B cell (primary cell): ENCODE measurements at places on chromosomes 7 and 10. TPM values are rescaled to one million over a fixed set of nuclear protein-coding genes. Genes with fewer than 3 reads are reported as not detected.

FXYD4 gene
- not detected in 2 replicates for total RNA-seq

VAX1 gene
- not detected in 2 replicates for total RNA-seq

ZP3 gene
- 0.64 and 2.1 TPM in 2 replicates for total RNA-seq

CYP3A4 gene
- not detected in 2 replicates for total RNA-seq

CALY gene
- not detected in 2 replicates for total RNA-seq

EBLN1 gene
- not detected in 2 replicates for total RNA-seq

CCDC172 gene
- not detected in 2 replicates for total RNA-seq

ASZ1 gene
- total RNA-seq = not detected in 2 replicates

AKR1C4 gene
- not detected in 2 replicates for total RNA-seq

AS3MT gene
- not detected in 2 replicates for total RNA-seq

LRGUK gene
- 0.49 and 0.87 TPM in 2 replicates for total RNA-seq

HMX2 gene
- total RNA-seq = not detected in 2 replicates

NAT16 gene
- total RNA-seq = not detected in 2 replicates

DNA sequence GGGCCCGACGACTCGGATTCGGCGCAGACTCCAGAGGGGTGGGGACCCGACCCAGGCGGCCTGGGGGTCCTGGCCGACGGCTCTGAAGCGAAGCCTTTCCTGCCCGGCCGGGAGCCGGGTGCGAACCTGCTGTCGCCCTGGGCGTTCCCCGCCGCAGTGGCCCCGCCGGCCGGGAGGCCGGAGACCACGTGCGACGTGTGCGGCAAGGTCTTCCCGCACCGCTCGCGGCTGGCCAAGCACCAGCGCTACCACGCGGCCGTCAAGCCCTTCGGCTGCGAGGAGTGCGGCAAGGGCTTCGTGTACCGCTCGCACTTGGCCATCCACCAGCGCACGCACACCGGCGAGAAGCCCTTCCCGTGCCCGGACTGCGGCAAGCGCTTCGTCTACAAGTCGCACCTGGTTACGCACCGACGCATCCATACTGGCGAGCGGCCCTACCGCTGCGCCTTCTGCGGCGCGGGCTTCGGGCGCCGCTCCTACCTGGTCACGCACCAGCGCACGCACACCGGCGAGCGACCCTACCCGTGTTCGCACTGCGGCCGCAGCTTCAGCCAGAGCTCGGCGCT, 15.4 kb downstream of the ZNF316 start:
- no peaks in the 10 kb centered on the region for H3K36me3 ChIP-seq
- no peak overlapping the region for H3K4me3 ChIP-seq
- DNase-seq = no peak
- no peaks in the 10 kb centered on the region for H3K27me3 ChIP-seq
- no peaks in the 10 kb centered on the region for H3K4me1 ChIP-seq

- H3K36me3 ChIP-seq = peaks cover 5% of the 10 kb centered on the region
- peaks cover 65% of the 10 kb centered on the region for H3K4me1 ChIP-seq
- H3K27me3 ChIP-seq = no peaks in the 10 kb centered on the region
- DNase-seq = peak; percentile 45
Observed at GRCh38 chr10:43395571-43396060, 13.4 kb downstream of the HNRNPF start.

DNA sequence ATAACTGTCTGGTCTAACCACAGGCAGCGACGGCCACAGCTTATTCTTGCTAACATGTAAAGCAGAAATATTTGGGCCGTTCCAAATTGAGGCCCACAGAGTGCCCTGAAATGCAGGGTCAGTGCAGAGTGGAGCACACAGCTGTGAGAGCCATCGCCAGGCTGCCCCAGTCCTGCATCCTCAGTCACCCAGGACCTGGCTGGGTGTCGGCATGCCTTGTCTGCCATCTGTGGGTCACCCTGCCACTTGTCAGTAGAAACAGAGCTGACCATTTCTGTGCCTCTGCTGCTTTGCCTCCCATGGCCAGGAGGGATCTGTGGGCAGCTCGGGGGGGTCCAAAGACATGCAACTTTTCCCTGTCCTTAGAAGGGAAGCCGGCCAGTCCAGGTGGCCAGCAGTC, 57.3 kb upstream of the BTBD16 start:
- H3K36me3 ChIP-seq = no peaks in the 10 kb centered on the region
- no peak overlapping the region for H3K27ac ChIP-seq
- no peak for DNase-seq
- no peaks in the 10 kb centered on the region for H3K27me3 ChIP-seq
- no peak overlapping the region for H3K4me3 ChIP-seq
- H3K4me1 ChIP-seq = no peaks in the 10 kb centered on the region

GRCh38 chr7:157669768-157670351, 333.1 kb downstream of the DNAJB6 start:
- H3K4me1 ChIP-seq = peaks cover 3% of the 10 kb centered on the region
- H3K27ac ChIP-seq = no peak overlapping the region
- H3K36me3 ChIP-seq = no peaks in the 10 kb centered on the region
- no peaks in the 10 kb centered on the region for H3K27me3 ChIP-seq
- DNase-seq = no peak

GRCh38 chr7:156368053-156368843, 272.3 kb upstream of the RNF32 start:
- H3K36me3 ChIP-seq = no peaks in the 10 kb centered on the region
- no peaks in the 10 kb centered on the region for H3K4me1 ChIP-seq
- no peak overlapping the region for H3K27ac ChIP-seq
- DNase-seq = no peak
- H3K4me3 ChIP-seq = no peak overlapping the region

DNA sequence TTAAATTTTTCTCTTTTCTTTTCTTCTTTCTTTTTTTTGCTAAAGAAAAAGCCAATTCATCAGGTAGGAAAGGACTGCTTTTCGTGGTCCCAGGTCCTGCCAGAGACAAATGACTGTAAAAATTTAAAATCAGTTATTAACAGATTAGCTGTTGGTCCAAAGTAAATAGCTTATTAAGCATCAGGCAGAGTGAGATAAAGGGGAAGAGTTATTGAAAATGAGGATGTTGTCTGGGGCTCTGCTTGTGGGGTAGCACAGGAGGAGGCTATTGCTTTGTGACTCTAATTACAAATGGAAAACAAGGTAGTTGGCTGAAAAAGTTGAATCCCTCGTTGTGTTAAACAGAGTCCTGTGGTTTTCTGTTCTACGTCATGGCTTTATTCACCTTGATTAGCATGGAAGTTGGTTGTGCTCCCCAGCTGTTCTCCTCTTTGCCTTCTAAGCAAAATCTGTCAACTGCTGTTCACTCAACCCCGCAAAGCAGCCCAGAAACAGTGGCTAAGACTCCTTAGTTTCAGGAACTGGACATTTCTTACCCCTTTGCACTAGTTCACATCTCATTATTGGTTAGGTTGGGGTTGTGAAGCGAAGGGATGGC, 128.9 kb downstream of the SNX10 start:
- H3K4me1 ChIP-seq = no peaks in the 10 kb centered on the region
- no peaks in the 10 kb centered on the region for H3K36me3 ChIP-seq
- no peak overlapping the region for H3K27ac ChIP-seq

GRCh38 chr7:155283565-155284194, 14.0 kb upstream of the INSIG1 start:
- peaks cover 23% of the 10 kb centered on the region for H3K4me1 ChIP-seq
- no peak overlapping the region for H3K27ac ChIP-seq
- H3K27me3 ChIP-seq = no peaks in the 10 kb centered on the region
- DNase-seq = no peak
- no peak overlapping the region for H3K4me3 ChIP-seq

GRCh38 chr10:8829592-8829991, 775.1 kb downstream of the GATA3 start:
- no peaks in the 10 kb centered on the region for H3K27me3 ChIP-seq
- no peak overlapping the region for H3K27ac ChIP-seq
- H3K4me3 ChIP-seq = no peak overlapping the region
- DNase-seq = no peak
- no peaks in the 10 kb centered on the region for H3K4me1 ChIP-seq

DNA sequence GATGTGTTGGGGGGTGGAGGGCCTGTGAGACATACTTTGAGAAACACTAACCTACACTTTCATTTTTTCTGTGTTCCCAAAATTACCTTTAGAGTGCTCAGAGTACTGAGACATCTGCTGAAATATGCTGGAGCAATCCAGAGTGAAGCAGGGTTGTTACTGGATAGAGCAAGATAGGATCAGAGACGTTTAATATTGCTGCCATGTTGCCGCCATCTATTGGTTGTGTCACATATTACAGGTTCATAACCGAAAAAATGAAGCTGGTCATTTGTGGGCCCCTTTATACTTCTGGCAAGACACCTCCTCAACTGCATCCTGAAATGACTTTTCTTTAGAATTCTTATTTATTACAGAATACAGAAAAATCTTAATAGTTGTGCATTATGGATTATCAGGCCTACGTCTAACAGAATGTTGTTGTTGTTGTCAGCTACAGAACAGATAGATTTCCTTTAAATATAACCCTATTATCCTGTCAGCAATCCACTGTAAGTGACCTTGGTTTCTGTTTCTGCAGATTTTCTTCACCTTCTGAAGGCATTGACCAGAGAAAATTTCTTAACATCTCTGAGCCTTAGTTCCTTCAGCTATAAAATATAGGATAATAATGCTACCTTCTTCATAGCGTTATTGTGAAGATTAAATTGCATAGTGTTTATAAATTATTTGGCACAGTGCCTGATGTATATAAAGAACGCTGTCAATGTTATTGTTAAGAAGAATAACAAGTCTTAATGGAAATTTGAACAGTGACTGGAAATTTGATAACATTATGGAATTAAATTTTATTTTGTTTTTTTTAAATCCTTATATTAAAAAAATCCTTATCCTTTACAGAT, 16.2 kb upstream of the DLD start:
- DNase-seq = peak; percentile 59
- no peaks in the 10 kb centered on the region for H3K27me3 ChIP-seq
- H3K27ac ChIP-seq = no peak overlapping the region
- H3K36me3 ChIP-seq = no peaks in the 10 kb centered on the region
- no peak overlapping the region for H3K4me3 ChIP-seq

GRCh38 chr7:159107161-159107892, 37.3 kb downstream of the VIPR2 start:
- no peaks in the 10 kb centered on the region for H3K4me1 ChIP-seq
- no peak overlapping the region for H3K4me3 ChIP-seq
- H3K36me3 ChIP-seq = no peaks in the 10 kb centered on the region
- no peak overlapping the region for H3K27ac ChIP-seq
- no peak for DNase-seq

- DNase-seq = peak; percentile 38
- peaks cover 24% of the 10 kb centered on the region for H3K4me1 ChIP-seq
- no peak overlapping the region for H3K4me3 ChIP-seq
- H3K27ac ChIP-seq = no peak overlapping the region
- H3K36me3 ChIP-seq = no peaks in the 10 kb centered on the region
Observed at GRCh38 chr7:47252675-47253074, 329.2 kb downstream of the TNS3 start.

DNA sequence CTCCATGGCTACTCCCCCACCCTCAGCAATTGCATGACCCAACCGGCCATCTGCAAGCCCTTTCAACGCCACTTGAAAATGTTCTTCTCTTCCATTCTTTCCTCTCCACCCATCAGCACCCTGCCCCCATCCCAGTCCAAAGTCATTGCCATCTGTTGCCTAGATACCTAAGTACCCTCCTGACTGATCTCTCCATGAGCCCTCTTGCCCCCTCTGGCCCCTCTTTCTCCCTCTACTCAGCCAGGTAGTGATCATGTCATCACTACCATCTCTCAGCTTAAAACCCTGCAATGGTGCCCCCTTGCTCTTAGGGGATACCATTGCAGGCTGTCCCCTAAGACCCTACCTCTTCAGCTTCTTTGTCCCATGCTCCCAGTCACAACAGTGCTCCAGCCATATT, 30.5 kb upstream of the BTRC start:
- no peak overlapping the region for H3K27ac ChIP-seq
- H3K36me3 ChIP-seq = no peaks in the 10 kb centered on the region
- DNase-seq = no peak
- no peaks in the 10 kb centered on the region for H3K27me3 ChIP-seq
- H3K4me1 ChIP-seq = no peaks in the 10 kb centered on the region

- DNase-seq = no peak
- H3K36me3 ChIP-seq = no peaks in the 10 kb centered on the region
- H3K27me3 ChIP-seq = no peaks in the 10 kb centered on the region
- H3K4me3 ChIP-seq = no peak overlapping the region
Observed at GRCh38 chr10:3231951-3232730, 59.6 kb upstream of the PITRM1 start.

DNA sequence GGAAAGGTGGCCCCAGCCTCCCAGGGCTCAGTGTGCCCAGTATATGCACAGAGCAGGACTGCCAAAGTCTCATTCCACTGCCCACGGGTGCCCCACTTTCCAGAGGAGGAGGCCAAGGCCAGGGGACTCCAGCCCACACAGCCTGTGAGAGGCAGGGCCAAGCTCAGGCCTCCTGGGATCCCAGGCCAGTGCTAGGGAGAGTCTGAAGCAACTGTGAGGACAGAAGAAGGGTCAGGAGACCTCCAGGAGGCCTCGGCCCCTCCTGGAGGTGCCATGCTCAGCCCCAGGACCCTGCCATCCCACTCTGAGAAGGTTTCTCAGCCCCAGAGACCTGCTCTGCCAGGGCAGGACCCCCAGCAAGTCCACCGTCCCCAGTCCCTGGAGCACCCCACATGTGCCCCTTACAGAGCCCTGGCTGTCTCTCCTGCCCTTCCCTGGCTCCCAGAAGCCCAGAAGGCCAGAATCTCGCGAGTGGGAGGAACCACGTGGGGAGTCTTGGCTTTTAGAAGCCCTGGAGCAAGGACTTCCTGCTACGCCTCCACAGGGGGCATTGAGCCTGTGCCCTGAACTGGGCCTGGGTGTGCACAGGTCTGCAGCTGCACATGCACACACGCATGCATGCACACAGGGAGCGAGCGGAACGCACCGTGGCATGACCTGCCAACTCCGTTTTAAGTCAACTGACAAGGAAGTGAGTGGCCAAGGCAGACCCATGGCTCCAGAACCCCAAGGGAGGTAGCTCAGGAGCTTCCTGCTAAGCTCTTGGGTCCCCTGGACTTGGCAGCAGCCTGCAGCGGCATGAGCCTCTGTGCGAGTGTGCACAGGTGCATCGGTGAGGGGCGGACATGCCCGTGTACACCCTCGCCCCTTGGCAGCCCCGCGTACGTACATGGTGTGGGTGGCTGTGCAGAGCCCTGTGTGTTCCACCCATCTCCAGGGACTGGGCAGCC, 33.6 kb downstream of the ZCCHC24 start:
- no peaks in the 10 kb centered on the region for H3K27me3 ChIP-seq
- H3K36me3 ChIP-seq = no peaks in the 10 kb centered on the region
- H3K27ac ChIP-seq = no peak overlapping the region
- no peak for DNase-seq

GRCh38 chr10:78616125-78616695, 452.6 kb upstream of the ZMIZ1 start:
- no peaks in the 10 kb centered on the region for H3K4me1 ChIP-seq
- no peaks in the 10 kb centered on the region for H3K27me3 ChIP-seq
- no peak overlapping the region for H3K4me3 ChIP-seq
- no peak overlapping the region for H3K27ac ChIP-seq
- no peaks in the 10 kb centered on the region for H3K36me3 ChIP-seq
- no peak for DNase-seq

GRCh38 chr10:77086081-77086480, 551.5 kb downstream of the KCNMA1 start:
- no peak overlapping the region for H3K27ac ChIP-seq
- H3K27me3 ChIP-seq = no peaks in the 10 kb centered on the region
- DNase-seq = no peak
- no peaks in the 10 kb centered on the region for H3K36me3 ChIP-seq
- no peak overlapping the region for H3K4me3 ChIP-seq

- peaks cover 11% of the 10 kb centered on the region for H3K27me3 ChIP-seq
- no peaks in the 10 kb centered on the region for H3K36me3 ChIP-seq
- no peak overlapping the region for H3K27ac ChIP-seq
Observed at GRCh38 chr10:546451-546850, 143.0 kb downstream of the DIP2C start.

- H3K27ac ChIP-seq = no peak overlapping the region
- no peak overlapping the region for H3K4me3 ChIP-seq
- H3K4me1 ChIP-seq = no peaks in the 10 kb centered on the region
- no peaks in the 10 kb centered on the region for H3K36me3 ChIP-seq
- no peaks in the 10 kb centered on the region for H3K27me3 ChIP-seq
- DNase-seq = no peak
Observed at GRCh38 chr7:23687011-23687410, 7.0 kb downstream of the FAM221A start.
